ENCODE measurements at places on chromosomes 6 and 20.

- no peak for DNase-seq
These were observed 155.9 kb downstream of the SLC24A3 start for GRCh38 chr20:19368351-19368750.

DNA sequence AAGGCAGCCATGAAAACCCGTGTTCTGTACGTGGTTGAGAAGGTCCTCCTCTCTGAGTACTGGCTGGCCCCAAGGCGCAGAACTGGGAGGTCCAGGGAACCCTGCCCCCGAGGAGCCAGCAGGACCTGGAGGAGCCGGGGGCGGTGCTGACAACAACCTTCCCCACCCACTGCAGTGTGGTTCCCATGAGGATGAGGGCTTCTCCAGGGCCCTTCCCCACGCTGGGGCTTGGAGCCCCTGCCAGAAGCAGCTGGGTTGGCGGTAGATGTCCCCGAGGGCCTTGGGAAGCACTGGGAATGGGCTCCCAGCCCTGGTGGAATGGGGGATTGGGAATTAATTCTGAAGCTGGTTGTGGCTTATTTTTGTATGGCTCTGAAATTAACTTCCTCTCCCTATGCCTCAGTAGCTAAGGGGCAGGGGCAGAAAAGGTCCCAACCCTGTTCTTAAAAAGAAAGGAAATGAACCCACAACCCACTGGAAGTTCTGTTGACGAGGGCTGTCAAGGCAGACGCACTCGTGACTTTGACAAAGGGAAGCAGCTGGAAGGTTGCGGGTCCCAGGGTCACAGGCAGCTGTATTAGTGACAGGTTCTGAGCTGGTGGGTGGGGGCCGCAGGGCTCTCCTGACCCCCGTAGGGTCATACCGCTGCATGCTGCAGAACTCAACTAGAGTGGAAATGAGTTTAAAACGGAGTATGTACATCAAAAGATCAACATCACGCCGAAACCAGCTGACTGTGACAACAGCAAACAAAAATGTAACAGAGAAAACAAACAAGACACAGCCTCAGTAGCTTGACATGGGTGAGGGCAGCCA, 13.9 kb upstream of the HELZ2 start:
- DNase-seq = no peak

- DNase-seq = no peak
These were observed 123.3 kb upstream of the DUSP22 start for GRCh38 chr6:168865-169455.

DNA sequence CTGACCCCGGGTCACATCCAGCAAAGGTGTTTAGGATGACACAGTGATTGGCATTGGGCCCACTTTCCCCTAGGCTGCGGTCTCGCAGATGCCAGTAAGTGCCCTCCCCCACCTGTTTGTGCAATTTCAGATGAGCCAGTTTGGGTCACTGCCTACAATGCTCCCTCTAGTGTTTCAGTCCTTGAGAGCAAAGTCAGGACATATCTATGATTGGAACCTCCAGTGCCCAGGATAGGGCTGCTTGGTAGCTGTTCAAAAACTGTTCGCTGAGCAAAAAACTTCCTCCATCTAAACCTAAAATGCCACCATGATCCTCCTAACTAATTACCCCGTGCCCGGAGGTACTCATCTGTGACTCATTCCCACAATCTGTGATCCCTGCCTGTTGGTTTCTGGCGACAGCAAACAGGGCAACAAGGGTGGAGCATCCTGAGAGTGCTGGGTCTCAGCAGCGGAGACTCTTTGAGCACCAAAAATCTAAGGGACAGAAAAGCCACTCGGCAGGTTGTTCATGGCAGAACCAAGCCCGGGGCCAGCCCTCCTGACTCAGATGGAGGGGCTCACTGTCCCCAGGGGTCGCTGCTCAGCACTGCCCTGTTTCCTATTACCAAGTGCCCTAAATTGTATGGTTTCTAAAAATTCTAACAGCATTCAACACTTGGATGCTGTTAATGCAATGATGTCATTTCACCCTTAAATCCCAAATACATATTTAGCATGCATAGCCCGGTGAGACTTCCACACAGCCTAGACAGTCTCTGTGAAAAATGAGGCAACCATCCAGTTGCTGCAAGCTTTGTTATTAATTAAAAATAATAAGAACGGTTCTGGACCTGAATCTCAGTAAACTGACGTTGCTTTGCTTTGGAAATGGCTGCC, 5.0 kb downstream of the VSX1 start:
- DNase-seq = no peak

- DNase-seq = no peak
These were observed 95.7 kb downstream of the SMLR1 start for GRCh38 chr6:130922922-130923321.

- no peak for DNase-seq
These were observed 16.7 kb upstream of the OLIG3 start for GRCh38 chr6:137510923-137511322.

DNA sequence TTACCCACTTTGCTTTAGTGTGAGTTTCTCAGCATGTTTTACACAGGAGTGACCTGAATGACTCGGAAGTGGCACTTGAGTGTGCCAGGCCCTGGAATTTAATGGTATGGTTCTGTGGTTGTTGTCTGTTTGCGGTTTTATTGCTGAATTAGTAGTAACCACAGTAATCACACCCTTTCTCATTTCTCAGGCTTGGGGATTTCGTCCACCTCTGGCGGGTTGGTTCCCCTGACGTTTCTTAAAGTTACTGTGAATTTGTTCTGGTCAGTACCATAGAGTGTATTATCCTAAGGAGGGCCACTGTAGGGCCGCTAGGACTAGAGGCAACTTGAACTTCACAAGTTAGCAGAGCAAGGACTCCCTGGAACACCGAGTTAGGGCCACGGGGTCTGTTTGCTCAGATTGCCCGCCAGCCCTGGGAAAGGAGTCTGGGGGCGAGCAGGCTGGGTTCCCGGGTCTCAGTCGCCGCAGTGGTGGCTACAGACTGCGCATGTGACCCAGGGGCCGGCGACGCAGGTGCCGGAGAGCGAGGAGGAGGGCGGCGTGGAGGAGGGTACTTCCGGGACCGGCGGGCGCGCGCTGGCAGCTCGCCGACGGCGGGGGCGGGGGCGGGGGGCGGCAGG, 546 bp upstream of the KLHL32 start:
- DNase-seq = no peak

- no peak for DNase-seq
These were observed 10.7 kb downstream of the PKIB start for GRCh38 chr6:122620902-122621301.

- no peak for DNase-seq
These were observed 204.5 kb upstream of the TAB2 start for GRCh38 chr6:149112976-149113375.

- DNase-seq = no peak
These were observed 262.3 kb upstream of the PLN start for GRCh38 chr6:118285791-118286190.

DNA sequence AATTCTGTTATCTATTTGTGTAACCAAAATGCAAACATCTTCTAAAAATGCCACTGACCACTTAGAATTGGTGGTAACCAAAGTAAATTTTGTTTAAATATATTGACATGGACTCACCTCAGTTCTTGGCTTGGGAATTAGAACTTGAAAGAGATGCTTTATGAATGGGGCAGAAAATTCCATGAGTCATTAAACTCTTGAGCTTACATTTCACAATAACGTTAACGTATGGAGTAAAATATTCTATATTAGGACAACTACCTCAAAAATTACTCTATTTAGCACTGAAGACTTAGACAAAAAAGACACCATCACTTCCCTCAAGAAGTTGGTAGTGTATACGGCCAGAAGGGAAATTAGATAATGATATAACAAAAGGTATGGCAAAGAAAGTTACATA, 752.2 kb upstream of the MARCKS start:
- DNase-seq = no peak

GRCh38 chr20:41044409-41045062, 15.9 kb downstream of the TOP1 start:
- DNase-seq = no peak

GRCh38 chr6:57221191-57221935, 744 bp downstream of the RAB23 start:
- DNase-seq = no peak

All from D721Med (cell line).